ENCODE measurements at places on chromosomes 7 and 10. TPM values are rescaled to one million over a fixed set of nuclear protein-coding genes. Genes with fewer than 3 reads are reported as not detected.

- no peak for DNase-seq
Observed at GRCh38 chr7:47943676-47944474, 4.4 kb downstream of the PKD1L1 start.

- peak; percentile 30 for DNase-seq
Observed at GRCh38 chr10:92880233-92880861, 32.0 kb downstream of the EXOC6 start.

DNA sequence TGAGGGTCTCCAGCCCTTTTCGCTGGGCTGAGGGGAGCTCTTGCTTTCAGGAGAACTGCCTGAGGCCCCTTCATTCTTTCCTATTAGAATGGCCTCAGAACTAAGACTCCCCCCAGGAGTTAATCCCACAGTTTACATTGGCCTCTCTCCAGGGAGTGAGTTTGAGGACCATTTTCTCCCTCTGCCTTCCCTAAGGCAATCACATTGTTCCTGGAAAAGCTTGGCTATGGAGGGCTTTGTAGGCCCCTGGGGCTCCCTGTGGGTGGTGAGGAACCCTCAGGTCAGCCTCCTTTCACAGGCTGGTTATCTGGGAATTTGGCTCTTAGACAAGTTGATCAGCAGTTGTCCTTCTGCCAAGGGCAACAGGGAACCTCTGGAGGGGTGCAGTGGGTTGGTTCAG, 343.7 kb downstream of the RPS24 start:
- DNase-seq = no peak

DNA sequence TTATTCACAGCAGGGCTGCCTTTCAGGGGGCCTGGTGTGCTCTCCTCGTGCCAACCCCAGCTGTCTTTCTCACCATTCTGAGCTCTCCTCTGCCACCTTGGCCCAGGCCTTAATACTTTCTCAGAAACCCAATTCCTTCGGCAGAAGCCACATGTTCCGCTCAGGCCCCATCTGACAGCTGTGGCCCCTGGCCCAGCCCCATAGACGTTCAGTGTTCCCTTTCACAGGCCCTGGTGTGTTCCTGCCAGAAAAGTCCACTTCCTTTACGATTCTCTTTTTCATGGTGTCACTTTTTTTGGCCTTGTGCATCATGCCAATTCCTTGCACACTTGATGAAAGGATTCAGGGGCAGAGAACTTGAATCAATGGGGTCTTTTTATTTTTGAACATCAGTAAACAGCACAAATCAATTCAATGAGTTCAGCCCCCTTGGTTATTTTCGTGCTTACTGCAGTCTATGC, 15.9 kb upstream of the GPNMB start:
- DNase-seq = no peak

The NUTM2D gene
- 7.6 TPM for polyA plus RNA-seq

- DNase-seq = no peak
Observed at GRCh38 chr7:131057015-131057793, 270.5 kb upstream of the MKLN1 start.

The CPVL gene
- polyA plus RNA-seq = 68.6 TPM

DNA sequence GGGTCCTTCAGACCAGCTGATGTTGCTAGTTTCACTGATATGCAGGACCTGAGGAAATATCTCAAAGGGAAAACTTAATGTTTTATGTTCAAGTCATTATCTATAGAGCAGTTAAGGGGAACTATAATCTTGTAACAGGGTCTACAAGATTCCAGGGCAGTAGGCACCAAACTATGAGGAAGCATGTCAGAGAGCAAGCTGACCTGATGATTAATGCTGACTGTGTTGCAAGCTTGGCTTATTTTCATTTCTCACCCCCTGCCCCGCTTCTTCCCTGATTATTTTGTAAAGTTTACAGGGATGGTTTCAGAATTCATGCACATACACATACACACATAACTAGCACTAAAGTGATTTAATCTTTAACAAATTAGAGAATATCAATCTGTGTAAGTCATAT, 84.3 kb upstream of the CACNA2D1 start:
- DNase-seq = no peak

DNA sequence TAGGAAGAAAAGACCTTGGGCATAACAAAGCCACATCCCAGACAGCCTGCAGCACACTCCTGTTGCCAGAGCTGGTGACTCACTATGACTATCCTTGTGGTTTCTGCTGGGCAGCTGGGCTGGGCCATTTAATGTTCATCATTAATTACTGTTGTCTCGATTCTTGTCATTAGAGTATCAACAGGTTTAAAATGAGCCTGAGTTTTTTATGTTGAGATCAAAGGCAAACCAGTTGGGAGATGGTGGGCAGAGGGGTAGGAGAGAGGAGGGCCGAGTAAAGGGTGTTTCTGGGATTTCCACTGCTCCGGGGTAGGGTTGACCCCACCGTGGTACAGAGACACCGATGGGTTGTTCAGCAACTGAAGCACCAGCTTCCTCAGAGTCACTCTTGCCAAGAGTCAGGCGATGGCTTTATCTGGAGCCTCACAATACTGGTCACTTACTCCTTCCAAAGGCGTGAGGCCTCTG, 128.7 kb upstream of the LYZL1 start:
- no peak for DNase-seq

The IRF5 gene
- polyA plus RNA-seq = 7.2 TPM

The PRKG1 gene
- 13.6 TPM for polyA plus RNA-seq

DNA sequence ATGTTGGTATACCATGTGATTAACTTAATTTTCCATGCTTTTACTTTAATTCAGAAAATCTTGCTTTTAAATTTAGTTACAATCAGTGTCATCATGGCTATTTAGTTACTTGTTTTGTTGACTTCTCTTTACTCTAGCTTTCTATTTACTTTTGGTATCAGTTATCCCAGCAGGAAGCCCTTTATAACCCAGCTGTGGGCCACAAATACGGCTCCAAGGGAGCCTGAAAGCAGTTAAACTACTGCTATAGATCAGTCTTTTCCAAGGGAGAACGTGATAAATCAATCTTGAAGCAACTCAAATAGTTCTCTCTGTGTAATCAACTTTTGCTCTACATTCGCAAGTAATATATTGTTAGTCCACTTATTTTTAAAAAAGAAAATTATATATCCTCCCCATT, 287.4 kb downstream of the CACNA2D1 start:
- DNase-seq = no peak

The KIAA1217 gene
- 97.8 TPM for polyA plus RNA-seq

DNA sequence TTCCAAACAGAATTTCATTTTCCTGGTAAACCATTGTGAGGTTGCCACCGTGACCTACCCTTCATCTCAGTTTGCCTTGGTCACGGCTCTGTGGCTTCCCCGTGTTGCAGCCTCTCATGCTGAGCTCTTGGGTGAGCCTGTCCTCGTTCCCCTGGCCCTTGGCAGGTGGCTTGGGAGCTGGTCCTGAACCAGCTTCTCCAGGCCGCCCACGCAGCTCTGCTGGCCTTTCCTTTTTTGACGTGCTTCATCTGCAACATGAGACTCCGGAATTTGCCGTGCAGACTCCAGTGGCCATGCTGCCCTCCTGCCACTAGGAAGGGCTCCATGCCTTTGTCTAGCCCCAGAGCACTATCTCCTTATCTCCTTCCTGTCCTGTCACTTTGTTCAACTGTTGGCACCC, 93.0 kb upstream of the NPS start:
- no peak for DNase-seq
